ENCODE measurements at places on chromosomes 2 and 18. TPM values are rescaled to one million over a fixed set of nuclear protein-coding genes. Genes with fewer than 3 reads are reported as not detected.
A peak's percentile ranks its signal among the peaks of the same experiment; 100 is the strongest.

DNA sequence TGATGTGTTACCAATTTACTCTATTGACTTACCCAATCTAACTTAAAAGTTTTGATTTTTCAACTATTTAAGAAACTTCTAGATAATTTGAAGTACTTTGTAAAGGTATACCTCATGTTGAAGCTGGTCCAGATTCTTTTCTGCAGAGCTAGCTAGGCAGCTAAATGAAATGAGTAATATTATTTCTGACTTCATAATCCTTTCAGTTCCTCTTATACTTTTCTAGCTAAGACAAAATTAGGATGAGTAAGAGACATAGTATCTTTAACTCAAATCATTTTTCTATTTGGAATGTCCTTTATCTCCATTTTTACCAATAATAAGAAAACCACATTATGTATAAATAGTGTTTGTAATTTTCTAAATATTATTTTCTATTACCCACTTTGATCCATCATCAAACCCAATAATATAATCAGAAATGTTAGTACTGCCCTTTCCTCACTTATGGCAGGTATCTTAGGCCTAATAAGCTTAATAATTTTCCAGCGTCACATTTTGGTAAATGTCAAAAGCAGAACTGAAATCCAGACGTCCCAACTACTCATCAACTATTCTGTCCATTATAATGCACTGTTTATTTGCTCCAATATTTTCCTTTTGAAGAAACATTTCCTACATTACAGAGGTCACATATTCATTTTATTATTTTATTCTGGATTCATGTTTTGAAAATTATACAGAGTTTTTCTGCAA, 456.6 kb downstream of the THSD7B start:
- no peaks in the 10 kb centered on the region for H3K4me1 ChIP-seq
- no peaks in the 10 kb centered on the region for H3K36me3 ChIP-seq
- H3K27me3 ChIP-seq = no peaks in the 10 kb centered on the region
- DNase-seq = no peak

GRCh38 chr2:133906926-133907325, 338.7 kb upstream of the NCKAP5 start:
- no peak overlapping the region for H3K27ac ChIP-seq
- H3K4me3 ChIP-seq = no peak overlapping the region
- H3K27me3 ChIP-seq = no peaks in the 10 kb centered on the region
- no peak for DNase-seq

DNA sequence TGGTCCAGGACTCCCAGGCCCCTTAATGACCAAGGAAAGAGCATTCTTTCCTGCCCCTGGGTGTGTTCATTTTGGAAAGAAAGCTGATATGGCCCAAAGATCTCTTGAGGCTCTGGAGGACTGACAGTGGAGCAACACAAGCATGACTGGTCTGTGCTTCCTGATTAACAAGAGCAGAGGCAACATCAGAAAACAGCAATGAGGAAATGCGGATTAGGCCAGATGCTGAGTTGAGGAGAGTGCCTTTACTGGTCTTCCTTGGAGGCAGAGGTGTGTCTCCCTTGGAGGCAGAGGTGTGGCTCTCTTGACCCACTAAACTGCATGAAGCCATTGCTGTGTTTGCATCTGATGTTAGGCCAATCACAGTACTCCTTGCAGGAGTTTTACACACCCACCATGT, 19.9 kb downstream of the IL36B start:
- no peak overlapping the region for H3K4me3 ChIP-seq
- DNase-seq = no peak
- H3K27ac ChIP-seq = no peak overlapping the region
- no peaks in the 10 kb centered on the region for H3K36me3 ChIP-seq
- no peaks in the 10 kb centered on the region for H3K4me1 ChIP-seq
- no peaks in the 10 kb centered on the region for H3K27me3 ChIP-seq

DNA sequence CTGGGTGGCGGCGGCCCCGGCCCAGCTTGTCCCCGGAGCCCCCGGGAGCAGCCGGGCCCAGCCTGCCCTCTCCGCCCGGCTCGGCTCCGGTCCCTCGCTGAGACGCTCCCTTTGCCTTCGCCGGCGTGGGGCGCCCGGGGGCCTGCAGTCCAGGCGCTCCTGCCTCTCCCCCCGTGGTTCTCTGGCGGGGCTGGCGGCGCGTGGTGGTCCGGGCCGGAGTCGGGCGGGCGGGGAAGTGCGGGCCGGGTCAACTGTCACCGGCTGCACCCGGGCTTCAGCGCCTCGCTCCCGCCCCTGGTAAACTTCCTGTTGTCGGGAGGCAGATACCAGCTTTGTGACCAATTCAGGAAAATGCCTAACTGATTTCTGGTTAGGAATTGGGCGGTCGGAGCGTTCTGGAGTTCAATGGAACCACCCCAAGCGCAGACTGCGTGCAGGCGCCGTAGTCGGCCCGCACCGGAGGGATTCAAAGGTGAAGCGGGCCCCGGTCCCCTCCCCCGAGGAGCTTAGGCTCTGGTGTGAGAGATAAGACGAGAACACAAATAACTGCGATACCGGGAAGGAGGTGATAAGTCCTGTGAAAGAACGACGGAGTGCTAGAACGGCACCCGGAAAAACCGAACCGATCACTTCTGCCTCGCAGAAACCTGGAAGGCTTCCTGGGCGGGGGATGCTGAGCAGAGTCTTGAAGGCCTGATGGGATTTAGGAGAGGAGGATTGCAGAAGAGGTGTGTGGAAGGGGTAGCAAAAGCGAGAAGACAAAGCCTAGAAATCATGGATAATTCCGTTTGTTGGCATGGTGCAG, 891 bp downstream of the CAB39 start:
- DNase-seq = peak; percentile 53
- no peaks in the 10 kb centered on the region for H3K36me3 ChIP-seq
- peaks cover 45% of the 10 kb centered on the region for H3K4me1 ChIP-seq
- H3K27me3 ChIP-seq = no peaks in the 10 kb centered on the region
- peak overlapping the region; percentile 80 for H3K27ac ChIP-seq
- peak overlapping the region; percentile 94 for H3K4me3 ChIP-seq

- H3K27me3 ChIP-seq = no peaks in the 10 kb centered on the region
- peaks cover 100% of the 10 kb centered on the region for H3K4me1 ChIP-seq
- no peak for DNase-seq
- H3K27ac ChIP-seq = peak overlapping the region; percentile 46
Measured at GRCh38 chr18:63207143-63207790, 112.3 kb downstream of the BCL2 start.

DNA sequence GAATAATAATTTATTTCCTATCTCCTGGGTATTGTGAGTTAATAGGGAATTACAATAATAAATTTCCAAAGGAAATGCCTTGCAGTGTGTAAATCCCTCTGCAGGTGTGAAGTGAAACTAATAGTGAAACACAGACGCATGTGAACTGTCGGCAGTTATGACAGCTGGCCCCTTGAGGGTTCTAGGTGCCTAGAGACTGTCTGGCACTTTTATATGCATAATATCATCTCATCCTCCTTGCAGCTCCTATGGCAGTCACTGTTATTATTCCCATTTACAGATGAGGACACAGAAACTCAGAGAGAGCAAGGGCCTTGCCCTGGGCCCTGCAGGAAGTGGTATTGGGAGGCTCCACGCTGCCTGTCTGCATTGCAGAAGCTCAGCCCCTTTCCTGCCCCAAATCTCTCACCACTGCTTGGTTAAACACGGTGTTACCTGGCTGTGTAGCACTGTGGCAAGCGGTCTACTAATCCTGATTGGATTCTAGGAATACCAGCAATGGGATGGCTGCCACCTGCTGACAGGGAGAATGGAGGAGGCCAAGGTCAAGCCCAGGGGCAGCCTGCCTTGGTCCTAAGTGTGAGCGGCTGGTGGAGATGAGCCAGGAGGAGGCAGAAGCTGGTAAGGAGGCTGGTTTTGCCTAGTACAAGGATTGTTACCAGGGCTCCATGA, 32.8 kb upstream of the ACKR3 start:
- H3K36me3 ChIP-seq = no peaks in the 10 kb centered on the region
- peaks cover 45% of the 10 kb centered on the region for H3K4me1 ChIP-seq
- no peaks in the 10 kb centered on the region for H3K27me3 ChIP-seq
- peak overlapping the region; percentile 71 for H3K4me3 ChIP-seq
- H3K27ac ChIP-seq = peak overlapping the region; percentile 69

Gene SEMA4C
- 72.6 TPM for total RNA-seq

Gene CPO
- not detected for total RNA-seq

- H3K4me1 ChIP-seq = no peaks in the 10 kb centered on the region
- no peaks in the 10 kb centered on the region for H3K27me3 ChIP-seq
- no peak for DNase-seq
- H3K27ac ChIP-seq = no peak overlapping the region
- H3K36me3 ChIP-seq = no peaks in the 10 kb centered on the region
Measured at GRCh38 chr18:44601447-44601846, 79.2 kb upstream of the SETBP1 start.

Gene PPP4R1
- total RNA-seq = 71.0 TPM
